ENCODE measurements at places on chromosomes 11 and 22.

DNA sequence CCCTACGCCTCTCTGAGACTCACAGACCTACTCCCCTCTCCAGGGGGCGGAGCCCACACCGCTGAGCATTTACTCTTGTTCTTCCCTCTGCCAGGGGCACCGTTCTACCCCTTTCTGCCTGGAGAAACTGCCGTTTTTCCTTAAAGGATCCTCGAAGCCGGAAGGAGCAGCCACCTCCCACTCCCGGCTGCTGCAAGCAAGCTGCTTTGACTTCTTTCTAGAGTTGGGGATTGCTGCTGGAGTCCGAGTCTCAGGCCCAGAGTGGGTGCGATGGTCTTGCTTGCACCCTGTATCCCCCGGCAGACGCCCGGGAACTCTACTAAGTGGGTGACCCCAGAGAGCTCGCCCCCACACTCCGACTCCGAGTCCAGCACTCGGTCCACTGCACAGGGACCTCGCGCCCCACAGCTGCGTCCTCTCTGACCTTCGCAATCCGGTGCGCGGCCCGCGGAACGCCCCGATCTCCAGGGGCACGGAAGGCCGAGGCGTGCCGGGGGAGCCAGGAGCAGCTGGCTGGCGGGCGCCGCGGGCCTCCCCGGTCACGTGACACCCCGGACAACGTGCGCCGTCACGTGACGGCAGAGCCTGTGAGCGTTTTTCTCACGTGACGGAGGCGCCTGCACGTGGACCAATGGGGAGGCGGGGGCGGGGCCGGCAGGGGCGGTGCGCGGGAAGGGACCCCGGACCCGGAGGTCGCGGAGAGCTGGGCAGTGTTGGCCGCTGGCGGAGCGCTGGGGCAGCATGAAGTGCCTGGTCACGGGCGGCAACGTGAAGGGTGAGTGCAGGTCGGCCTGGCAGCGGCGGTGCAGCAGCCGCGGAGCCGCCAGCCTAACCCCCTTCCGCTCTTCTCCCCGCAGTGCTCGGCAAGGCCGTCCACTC is at the start of gene RAD9A:
Gene RAD9A (plus strand): TSS at position 683 of the 879 bp plus-strand sequence. CDS start 59 bp downstream, at position 742.
- peak; percentile 97 for DNase-seq

DNA sequence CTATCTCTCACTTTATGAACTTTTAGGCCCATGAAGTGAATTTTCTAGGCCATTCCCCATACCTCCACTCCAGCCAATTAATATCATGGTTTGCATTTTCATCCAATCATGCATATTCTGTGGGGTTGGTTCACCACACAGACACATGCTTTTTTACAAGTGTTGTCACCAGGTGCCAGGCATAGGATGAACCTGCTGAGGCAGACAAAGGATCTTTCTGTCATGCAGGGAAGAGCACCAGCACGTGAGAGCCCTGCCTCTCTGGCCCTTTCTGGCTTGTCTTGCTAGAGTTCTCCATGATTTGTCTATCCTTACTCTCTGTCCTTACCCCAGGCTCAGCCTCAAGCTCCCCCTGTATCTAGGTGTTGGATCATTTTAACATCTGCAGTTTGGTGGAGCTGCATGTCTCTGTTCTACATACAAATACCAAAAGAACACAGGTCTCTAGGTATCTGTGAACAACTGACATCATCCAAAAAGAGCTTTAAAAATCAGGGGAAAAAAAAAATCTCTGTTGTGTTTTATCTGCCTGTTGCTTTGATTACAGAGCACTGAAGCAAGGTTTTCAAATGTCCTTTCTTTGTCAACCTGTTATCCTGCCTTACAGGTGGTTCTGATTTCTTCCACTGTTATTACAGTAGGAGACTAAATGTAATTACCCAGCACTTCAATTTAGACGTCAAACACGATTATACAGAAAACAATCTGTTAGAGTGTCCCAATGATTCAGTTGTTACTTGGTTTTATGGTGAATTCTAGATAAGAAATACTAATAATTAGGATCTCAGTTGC is 58.4 kb upstream of the GRAMD1B start:
- DNase-seq: no peak

GRCh38 chr11:70480711-70481110 is 82.4 kb downstream of the CTTN start:
- DNase-seq: no peak

DNA sequence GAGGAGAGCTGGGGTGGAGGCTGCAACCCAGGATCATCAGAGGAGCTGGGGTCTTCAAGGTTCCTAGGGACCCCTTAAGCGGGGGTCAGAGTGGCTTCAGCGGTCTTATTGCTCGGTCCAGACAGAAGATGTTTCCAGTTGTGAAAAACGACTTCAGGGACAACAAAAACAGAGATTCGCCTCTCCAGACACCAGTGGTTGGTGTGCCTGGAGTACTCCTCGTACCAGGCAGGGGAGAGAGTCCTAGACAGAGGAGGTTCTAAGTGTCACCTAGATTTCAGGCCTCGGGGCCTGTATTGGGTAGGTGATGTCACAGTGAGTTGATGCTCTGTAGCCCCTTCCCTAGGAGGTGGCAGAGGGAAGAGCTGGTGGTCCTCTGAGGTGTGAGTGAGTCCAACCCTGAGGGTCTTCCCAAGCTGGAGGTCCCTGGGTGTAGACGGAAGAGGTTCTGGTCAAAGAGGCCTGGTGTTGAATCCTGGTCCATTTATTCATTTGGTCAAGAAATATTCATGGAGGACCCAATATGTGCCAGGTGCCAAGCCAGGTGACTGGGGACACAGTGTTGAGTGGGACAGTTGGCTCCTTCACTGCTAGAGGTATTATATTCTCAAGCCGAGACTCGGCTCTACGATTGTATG is 4.4 kb upstream of the IGLL5 start:
- DNase-seq: no peak

- no peak for DNase-seq
These were observed 66.7 kb downstream of the EFCAB6 start for GRCh38 chr22:43745411-43745770.

DNA sequence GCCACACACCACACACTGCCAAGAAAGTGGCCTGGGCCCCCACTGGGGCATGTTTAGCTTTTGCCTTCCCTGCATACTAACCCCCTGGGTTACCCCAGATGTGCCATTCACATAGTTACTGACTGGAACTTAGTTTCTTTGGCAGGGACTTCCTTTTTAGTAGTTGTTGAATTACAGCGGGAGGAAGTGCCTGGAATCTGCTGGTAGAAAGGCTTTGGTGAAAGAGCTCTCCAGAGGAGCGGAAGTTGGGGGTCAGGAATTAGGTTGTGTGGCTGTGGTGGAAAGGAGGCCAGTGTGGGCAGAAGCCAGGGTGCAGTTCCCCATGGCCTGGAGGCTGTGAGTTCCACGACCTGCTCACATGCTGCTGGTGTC is 69.0 kb downstream of the MED15 start:
- DNase-seq: no peak

DNA sequence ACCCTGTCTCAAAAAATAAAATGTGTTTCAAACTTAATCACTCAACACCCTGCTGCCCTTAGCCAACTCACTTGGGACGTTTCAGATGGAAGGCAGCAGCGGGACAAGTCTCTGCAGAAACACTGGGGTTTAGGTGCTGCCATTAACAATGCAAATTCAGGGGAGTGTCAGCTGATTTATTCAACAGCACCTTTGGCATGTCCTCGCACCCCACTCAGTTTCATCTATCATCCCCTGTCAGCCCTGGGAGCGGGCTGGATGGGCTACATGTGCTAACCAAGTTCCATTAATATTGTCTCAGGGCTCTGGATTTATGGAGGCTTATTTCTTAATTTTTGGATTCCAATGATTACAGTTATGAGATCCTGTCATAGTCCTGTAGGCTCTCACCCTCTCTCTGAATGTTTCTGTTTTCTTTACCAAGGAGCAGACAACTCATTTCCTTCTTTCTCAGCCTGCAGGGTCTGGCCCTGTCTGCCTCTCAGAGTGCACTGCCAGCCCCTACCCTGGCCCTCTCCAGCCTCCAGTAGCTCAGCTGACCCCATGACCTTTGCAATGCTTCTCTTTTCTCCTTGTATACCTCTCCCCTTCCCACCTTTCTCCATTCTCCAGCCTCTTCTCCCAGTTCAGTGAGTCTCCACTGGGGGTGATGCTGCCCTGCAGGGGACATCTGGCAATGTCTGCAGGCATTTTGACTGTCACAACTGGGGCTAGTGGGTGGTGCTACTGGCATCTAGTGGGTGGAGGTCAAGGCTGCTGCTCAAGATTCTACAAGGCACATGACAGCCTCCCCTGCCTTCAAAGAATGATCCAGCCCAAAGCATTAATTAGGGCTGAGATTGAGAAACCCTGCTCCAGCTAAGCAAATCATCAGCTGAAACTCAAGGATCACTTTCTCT is 79.0 kb downstream of the APIP start:
- peak; percentile 68 for DNase-seq

- DNase-seq: peak; percentile 50
These were observed 64.6 kb downstream of the CTTN start for GRCh38 chr11:70462818-70463477.

GRCh38 chr22:36280379-36280778 is 27.4 kb downstream of the APOL1 start:
- DNase-seq: no peak

DNA sequence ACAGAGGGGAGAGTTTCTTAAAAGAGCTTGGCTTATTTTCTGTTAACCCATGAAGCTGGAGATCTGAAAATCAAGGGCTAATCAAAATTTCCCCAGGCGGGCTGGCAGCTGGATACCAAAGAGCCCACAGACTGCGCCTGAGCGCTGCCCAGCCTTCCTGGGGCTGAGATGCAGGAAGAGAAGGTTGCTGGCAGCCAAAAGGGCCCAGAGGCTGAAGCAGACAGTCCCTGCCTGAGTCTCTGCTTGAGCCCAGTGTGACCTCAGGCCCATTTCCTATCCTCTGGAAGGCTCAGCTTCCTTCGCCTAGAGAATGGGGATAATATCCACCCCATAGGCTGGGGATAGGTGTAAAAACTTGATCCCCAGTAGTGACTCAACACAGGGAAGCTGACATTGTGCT is 49.1 kb downstream of the ARRB1 start:
- DNase-seq: no peak

- DNase-seq: no peak
These were observed 40.0 kb upstream of the TP53I11 start for GRCh38 chr11:44990665-44991064.

DNA sequence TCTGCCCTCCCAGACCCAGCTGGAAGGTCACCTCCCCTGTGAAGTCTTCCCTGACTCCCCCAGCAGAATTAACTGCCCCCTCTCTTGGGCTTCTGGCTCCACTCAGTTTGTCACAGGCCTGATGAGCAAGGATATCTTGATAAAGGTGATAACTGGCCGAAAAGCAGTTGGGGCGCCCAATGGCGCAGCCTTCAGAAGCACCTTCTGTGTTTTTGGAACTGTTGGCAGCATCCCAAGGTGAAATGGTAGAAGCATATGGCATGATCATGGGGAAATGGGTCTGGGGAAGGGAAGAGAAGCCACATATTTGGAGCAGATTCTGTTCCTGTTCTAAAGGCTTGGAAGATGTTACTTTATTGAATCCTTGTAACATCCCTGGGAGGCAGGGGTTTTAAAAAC is 2.8 kb upstream of the TAB1 start:
- no peak for DNase-seq

- no peak for DNase-seq
These were observed 44.6 kb upstream of the KLHL35 start for GRCh38 chr11:75477614-75477935.

DNA sequence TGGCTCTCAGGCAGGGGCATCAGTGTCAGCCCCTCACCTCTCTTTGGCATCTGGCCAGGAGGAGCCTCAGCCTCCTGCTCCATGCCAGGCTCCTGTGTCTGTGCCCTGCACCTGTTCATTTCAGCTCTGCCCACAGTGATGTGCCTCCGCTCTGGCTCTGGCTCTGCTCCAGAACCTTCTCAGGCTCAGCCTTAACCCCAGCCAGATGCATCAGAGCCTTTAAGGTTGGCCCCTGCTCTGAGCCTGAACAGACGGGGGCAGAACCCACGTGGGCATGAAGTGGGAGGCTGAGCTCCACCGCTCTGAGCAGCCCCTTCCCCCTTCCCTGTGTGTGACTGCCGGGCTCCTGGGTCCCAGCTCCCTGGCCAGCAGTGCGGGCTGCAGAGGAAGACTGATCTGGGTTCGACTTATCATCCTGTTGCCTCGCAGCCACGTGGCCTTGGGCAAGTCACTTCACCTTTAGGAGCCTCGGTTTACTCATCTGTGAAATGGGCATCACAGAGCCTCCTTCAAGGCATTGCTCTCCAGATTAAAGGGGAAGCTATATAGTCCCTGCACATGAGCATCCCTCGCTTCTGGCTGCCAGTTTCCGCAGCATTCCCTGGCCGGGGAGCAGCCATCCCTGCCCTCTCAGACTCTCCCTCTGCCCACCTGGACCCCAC is 44.7 kb upstream of the RTL6 start:
- DNase-seq: no peak

- DNase-seq: no peak
These were observed 9.0 kb downstream of the KIRREL3 start for GRCh38 chr11:126991596-126991995.

DNA sequence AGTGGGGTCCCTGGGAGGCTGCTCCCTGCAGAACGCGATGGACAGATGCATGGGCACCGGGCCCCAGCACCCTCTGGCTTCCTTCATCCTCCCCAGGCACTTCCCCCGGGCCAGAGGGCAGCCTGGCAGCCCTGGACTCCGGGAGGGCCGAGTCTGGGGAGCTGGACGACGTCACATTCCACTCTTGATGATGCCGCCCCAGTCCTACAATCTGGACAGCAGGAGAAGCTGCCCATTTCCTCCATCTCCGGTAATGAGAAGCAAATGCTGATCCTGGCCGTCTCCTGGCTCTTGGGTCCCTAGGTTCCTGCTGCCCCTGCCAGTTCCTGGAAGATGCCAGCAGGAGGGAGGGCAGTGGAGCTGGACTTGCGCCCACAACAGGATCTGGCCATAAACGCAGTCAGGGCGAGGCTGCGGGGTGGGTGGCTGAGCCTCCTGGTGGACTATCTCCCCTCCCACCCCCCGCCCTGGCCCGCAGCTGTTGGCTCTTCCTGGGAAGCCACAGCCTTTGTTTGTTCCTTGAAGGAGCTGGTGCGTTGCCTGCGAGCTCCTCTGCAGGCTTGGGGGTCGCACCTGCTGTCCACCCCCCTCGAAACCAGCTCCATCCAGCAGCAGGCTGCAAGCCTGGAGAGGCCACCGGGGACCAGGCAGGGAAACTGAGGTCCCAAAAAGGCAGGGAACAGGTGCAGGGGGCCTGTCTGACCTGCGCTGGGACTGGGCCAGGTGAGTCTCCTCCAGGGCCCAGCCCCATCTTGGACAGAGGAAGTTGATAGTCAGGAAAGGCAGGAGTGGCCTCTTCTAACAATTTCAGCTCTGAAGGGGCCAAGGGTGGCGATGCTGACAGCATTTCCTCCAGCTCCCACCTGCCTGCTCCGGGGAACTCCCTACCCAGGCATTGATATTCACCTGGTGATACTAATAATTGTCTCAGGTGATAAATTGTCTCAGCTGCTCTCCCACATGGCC is 17.9 kb upstream of the MUC6 start:
- no peak for DNase-seq

GRCh38 chr11:10181811-10182210 is 112.2 kb downstream of the SBF2 start:
- peak; percentile 48 for DNase-seq

DNA sequence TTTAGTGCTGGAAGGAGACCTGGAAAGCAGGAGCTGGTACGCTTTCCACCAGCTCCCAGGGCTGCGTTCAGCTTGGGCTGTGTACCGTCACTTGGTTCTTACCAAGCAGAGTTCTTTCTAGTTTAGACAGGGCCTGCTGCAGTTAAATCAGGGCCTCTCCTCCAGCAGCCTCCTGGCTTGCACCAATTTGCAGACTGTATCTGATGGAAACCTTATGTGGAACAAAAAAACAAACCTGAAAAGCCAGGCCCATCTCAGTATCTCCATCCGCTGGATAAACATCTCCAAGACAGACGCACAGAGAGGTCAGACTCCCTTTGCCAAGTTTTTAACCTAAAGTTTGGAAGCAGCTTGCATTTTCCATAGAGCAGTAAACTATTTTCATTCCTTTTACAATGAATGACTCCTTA is 288.6 kb upstream of the SORL1-AS1 start:
- no peak for DNase-seq

- peak; percentile 72 for DNase-seq
These were observed 23.0 kb upstream of the TRAF6 start for GRCh38 chr11:36532941-36533601.
